ENCODE measurements at places on chromosomes 6 and 20.

- no peak for DNase-seq
Observed at GRCh38 chr6:73738367-73739028, 42.5 kb downstream of the CD109 start.

DNA sequence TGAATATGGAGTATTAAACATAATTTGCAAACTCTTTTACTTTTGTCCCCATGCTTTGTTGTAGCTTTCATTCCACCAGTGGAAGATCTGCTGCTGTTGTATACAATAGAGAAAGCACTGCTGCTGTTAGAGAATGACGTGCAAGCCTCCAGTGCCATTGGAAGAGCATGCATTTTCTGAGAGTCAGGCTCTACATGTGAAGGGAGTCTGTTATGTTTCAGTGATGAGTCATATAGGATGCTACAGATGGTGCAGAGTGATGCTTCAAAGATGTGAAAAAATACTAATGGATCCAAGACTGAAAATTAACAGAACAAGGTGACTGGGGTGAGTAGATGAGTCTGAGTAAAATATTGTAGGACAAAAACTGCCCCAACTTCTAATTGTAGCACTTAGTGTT lies 22.4 kb upstream of the BACH2 start:
- DNase-seq: no peak

GRCh38 chr20:24199501-24199900 lies 210.9 kb upstream of the GGTLC1 start:
- no peak for DNase-seq

DNA sequence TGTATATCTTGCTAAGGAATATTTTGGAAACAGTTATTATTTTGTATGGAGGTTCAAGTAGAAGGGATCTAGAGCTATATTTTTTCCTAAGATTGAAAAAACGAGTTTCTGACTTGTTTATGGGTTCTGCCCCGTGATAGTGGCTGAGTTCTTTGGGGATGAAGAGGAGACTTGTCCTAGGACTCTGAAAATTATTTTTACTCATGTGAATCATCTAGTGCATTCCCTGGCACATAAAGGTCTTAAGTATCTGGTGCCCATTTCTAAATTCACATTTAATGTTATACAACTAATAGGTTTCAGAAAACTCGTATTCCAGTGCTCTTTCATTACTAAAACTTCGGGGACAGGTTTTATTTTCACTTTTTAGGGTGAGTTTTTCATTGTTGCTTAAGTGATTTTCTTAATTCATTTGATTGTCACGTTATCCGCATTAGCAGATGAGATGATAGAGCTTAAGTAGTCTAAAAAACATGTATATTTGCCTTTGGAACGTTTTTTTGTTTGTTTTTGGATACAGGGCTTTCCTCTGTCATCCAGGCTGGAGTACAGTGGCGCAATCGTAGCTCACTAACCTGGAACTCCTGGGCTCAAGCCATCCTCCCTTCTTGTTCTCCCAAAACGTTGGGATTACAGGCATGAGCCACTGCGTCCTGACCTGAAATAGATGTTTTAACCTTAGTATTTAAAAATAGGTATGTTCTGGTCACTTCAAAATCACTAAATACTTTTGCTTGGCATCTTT lies 2.1 kb downstream of the NFYA start:
- DNase-seq: no peak

GRCh38 chr6:113405326-113406047 lies 451.7 kb upstream of the MARCKS start:
- DNase-seq: no peak

GRCh38 chr6:34120953-34121675 lies 24.8 kb downstream of the GRM4 start:
- DNase-seq: no peak

DNA sequence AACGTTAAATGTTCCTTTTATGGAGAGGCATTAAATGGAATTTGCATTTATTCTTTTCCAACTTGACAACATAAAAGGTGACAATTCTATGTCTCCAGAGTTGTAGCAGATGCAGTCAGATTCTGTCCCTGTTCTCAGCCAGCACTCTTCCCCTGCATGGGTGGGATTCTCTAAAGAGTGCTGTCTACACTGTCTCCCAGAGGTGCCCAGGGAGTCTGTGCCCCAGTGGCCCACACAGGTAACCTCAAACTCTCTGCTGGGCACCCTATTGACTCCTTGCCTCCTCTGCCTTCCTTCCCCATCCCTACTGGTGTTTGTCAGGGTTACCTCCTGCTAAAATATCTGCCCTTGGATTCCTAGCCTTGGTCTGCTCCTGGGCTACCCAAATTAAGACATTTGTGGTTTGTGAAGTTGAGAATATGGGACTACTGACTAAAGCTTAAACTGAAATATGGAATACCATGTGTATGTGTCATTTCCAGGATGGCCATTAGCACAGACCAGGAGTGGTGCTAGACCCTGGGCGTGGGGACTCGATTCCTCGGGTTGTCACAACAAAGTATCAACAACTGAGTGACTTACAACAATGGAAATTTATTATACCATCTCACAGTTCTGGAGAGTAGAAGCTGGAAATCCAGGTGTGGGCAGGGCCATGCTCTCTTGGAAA lies 284.7 kb downstream of the CDH26 start:
- DNase-seq: no peak

DNA sequence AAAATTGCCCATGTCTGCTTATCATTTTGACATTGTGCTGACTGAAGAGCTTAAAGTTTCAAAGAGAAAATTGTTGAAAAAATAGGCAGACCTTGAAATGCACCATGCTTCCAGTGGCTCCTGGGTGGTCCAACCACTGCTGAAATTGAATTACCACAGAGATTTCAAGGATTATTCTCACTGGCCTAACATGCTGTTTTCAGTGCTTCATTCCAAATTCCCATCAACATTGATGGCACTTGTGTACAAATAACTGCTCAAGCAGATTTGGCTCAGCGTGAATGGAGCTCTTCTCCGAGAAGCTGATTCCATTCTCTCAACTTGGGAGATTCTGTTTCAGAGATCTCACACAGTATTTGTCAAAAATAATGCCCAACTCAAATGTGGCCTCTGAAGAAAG lies 75.5 kb downstream of the LAMA4 start:
- DNase-seq: no peak

DNA sequence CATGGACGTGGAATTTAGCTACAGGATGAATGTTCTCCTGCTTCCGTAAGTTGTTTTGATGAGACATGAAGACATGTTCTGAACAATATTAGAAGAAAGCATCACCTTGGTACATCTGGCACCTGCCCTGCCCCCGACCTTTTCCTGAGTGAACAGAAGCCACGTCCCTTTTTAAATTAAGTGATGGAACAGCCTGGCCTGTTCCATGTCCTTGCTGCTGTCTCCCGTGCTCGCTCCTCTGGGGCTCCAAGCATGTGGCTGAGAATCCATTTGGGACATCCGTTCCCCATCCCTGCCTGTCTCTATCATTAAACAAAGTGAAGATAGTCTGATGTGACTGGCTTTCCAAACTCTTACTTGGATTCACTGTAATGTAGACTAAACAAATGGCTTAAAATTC lies 36.4 kb downstream of the ERMARD start:
- DNase-seq: no peak

DNA sequence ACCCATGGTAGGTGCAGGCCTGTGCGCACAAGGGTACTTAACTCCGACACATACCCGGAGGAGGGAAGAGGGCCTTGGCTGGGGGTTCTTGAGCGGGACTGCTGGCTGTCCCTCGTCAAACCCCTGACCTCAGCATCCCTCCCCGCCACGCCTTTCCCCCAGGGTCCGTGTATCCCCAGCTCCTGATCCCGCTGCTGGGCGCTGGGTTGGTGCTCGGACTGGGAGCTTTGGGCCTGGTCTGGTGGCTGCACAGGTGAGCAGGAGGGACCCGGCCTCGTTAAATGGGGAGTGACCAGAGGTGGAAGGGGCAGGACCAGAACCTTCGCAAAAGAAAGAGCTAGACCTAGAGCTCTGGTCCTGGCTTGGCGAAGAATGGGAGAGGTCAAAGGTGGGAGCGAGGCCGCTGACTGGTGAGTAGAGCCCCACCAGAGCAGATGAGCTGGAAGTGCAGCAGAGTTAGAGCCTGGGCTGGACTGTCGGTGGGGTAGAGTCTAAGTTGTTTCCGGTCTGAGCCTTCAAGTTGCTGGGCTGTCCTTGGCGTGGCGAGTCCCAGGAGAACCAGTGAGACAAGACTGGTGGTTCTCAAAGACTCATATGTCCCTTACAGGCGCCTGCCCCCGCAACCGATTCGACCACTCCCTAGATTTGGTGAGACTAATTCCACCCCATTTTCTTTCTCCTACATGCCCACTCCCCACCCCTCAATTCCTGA lies 963 bp downstream of the MPIG6B start:
- DNase-seq: no peak

- DNase-seq: no peak
Observed at GRCh38 chr6:116685437-116685993, 4.5 kb downstream of the KPNA5 start.

GRCh38 chr6:166692723-166693302 lies 65.8 kb upstream of the RPS6KA2 start:
- DNase-seq: no peak

DNA sequence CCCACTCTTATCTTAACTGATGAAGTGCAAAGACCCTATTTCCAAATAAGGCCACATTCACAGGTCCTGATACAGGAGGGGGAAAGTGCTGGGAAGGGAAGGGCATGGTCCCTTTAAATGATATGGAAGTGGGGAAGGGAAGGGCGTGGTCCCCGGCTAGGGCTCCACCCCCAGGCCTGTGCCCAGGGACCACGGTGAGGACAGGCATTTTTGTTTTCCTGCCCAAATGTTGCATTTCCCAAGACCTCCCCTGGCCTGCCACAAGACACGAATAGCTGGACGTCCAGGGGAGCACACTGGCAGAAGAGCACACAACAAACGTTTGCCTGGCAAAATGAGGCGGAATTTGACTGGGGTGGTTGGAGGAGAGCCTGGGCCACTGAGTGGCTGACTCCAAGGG lies 16.1 kb upstream of the HFE start:
- DNase-seq: no peak

GRCh38 chr6:112150363-112150762 lies 63.0 kb downstream of the FAM229B start:
- DNase-seq: no peak

- no peak for DNase-seq
Observed at GRCh38 chr6:151630387-151630786, 136.6 kb downstream of the CCDC170 start.

Measured in CD4-positive, alpha-beta T cell treated with Interleukin-12 subunit alpha and Interleukin-12 subunit beta, for 1 hour (primary cell).